C1 segment of cervical spinal cord (tissue), 14 donors: ENCODE measurements at places on chromosomes 7 and 10.

DNA sequence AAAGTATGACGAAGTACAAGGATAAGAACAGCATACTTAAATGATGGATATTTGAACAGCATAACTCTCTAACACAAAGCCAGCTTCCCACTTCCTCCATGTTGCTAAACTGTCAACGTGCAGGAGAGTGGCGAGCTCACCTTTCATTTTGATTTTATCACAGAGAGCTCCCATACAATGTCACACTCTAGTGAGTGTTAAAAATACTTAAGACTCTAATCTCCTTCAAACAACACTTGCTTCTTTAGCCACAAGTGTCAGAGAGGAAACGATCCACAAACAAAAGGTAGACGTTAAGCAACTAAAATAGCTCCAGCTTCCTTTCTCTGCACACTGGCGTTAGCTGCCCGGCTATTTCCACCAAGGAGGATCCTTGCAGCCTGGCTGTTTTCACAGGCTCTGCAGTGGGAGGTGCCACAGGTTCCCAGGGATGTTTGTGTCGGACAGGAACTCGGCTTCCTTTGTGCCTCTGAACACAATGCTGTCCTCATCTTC lies 194.6 kb downstream of the COBL start:
- no peak for DNase-seq

- DNase-seq = no peak
Observed at GRCh38 chr7:2224934-2225333, 7.8 kb downstream of the MAD1L1 start.

DNA sequence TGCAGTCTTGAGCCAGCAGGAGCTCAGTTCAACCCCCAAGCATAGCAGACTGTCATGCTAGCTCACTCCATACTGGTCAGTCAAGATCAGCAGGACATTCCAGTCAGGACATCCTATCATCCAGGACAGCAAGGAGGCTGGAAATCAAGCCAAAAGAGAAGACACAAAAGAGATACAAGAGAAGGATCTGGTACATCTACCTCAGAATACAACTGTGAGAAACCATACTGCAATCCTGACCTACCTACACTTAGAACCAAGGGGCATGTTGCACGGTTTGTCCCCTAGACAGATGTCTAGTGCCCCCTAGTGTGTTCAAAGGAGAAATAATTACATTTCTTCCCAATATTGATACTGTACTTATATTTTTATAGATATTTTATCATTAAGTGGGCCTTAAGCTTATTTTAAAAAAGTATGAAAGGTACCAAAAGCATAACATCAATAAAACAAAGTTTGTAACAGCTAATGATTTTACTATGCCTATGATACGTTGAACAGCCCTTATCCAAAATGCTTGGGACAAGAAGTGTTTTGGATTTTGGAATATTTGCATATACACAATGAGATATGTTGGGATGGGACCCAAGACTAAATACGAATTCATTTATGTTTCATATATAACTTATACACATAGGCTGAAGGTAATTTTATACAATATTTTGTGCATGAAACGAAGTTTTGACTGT lies 26.7 kb downstream of the ERCC6 start:
- no peak for DNase-seq

DNA sequence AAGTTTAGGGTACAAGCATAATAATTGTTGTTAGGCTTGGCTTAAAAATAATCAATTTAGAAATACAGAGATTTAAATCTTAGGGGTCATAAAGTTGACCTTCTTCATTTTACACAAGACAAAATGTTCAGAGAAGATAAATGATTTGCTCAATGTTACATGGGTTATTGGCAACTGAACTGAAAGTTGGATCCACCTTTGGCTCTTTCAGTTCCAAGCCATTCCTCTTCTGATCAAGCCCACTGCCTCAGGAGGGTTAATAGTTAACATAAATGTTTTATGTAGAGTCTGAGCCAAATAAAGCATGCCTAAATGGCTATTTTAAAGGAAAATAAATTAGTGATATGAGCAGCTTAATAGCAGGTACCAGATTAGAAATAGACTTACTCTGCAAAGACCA lies 79.1 kb upstream of the RHOBTB1 start:
- no peak for DNase-seq

GRCh38 chr10:120365872-120366271 lies 91.2 kb upstream of the PLPP4 start:
- no peak for DNase-seq

- DNase-seq = no peak
Observed at GRCh38 chr7:47311891-47312290, 270.0 kb downstream of the TNS3 start.

DNA sequence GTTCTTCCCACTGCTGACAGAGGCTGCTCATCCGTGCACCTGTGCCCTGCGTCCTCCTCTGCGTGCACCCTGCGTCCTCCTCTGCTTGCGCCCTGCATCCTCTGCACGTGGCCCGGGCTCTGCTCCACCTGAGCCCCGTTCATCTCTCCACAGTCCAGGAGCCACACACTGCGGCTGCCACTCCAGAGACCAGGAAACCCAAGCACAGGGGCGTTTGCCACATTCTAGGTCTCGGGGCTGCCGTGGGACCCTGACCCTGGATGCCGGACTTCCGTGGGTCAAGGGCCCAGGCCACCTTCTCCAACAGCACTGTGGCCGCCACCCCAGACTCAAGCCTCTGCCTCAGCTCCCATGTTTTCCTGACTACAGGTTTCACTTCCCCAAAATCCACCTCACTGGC lies 460.4 kb downstream of the PTPRN2 start:
- DNase-seq = no peak

GRCh38 chr10:110398419-110399105 lies 93.8 kb upstream of the SMNDC1 start:
- DNase-seq = no peak

- no peak for DNase-seq
Observed at GRCh38 chr10:71125749-71126107, 86.6 kb upstream of the UNC5B start.

- DNase-seq = no peak
Observed at GRCh38 chr7:77335581-77335980, 80.6 kb downstream of the GSAP start.

- DNase-seq = no peak
Observed at GRCh38 chr7:55050281-55050680, 31.5 kb downstream of the EGFR start.

GRCh38 chr7:105130048-105130447 lies 116.0 kb downstream of the KMT2E start:
- no peak for DNase-seq

DNA sequence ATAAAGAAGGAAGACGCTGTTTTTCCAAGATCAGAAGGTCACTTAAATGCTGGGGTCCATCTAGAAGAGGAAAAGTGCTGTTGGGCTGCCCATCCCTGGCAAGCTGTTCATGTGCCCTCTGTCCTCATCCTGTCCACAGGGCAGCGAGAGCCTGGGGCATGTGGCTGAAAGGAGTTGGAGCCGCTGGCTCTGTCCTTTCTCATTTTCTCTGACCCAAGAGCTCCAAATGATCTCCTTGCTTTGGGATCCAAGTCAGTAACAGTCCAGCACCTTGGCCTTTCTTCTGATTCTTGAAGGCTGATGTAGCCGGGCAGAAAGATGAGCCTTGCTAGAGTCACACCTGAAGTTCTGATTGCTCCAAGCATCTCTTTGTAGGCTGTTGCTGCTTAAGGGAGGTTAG lies 44.4 kb downstream of the SPDYE5 start:
- DNase-seq = no peak

GRCh38 chr7:155218276-155219153 lies 79.2 kb upstream of the INSIG1 start:
- no peak for DNase-seq

DNA sequence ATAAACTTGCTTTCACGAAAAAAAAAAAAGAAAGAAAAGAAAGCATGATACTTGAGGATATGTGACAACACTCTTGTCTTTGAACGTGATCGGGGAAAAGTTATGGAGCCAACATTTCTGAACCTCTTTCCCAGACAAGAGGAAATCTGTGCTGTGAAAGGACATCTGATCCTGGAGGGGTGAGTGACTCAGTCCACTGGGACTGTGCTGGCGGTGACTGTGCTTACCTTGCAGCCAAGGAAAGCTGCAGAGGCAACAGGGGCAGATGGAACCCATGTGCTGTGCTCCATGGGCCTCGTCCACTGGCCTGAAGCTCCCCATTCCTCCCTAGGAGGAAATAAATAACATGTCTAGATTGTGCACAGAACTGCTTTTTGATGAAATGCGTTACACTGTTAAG lies 116.5 kb upstream of the RAB11FIP2 start:
- DNase-seq = no peak

GRCh38 chr7:36638140-36638539 lies 86.2 kb downstream of the AOAH start:
- DNase-seq = no peak

- no peak for DNase-seq
Observed at GRCh38 chr7:21749378-21749777, 196.3 kb downstream of the CDCA7L start.

GRCh38 chr7:155869784-155870076 lies 57.5 kb upstream of the SHH start:
- DNase-seq = no peak

GRCh38 chr7:138164804-138165203 lies 88.5 kb downstream of the AKR1D1 start:
- DNase-seq = no peak

- no peak for DNase-seq
Observed at GRCh38 chr10:28375399-28376354, 72.8 kb upstream of the MPP7 start.

GRCh38 chr7:28708033-28708951 lies 249.8 kb downstream of the TRIL start:
- no peak for DNase-seq

GRCh38 chr7:19709249-19709578 lies 377 bp upstream of the POLR1F start:
- DNase-seq = no peak

- no peak for DNase-seq
Observed at GRCh38 chr10:11927746-11928145, 104.6 kb downstream of the PROSER2 start.
